ENCODE measurements at places on chromosomes 12 and 14.

DNA sequence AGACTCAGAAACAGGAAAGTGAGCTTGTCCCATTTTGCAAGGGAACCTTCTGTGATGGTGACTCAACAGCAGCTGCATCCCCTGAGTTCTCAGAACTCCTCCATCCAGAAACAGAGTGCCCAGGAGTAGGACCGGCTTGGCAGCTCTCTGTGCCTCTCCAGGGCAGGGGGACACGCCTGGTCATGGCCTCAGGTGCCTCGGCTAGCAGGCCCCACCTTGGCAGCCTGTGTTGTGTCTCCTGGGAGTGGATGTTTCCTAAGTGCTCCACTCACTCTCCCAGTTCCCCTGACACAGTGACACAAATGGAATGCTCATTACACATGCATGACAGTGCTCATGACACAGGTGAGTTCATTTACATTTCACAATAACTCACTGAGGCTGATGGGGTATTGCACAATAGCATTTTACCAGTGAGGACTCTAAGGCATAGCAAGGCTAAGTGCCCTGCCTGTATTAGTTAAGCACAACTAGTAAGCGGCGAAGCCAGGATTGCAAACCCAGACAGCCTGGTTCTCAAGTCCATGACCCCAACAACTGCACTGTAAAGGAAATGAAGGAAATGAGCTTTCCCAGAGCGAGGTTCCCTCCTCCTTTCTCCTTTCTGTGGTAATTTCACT, 47.4 kb downstream of the CALM1 start:
- no peak for DNase-seq

DNA sequence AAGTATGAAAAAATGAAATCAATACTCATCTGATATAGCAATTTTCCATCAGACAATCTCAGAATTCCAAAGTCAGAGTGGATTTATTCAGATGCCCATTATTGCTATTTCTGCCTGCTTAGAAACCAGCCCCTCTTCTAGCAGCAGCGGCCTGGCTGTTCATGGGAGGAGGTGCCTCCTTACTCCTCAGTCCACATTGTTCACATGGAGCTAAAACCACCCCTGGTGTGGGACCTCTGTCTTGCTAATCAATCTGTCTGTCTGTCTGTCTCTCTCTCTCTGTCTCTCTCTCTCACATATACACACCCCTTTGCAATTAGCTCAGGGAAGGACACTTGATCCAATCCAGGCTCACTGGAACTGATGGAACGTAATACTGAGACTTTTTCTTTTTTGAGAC, 176.1 kb downstream of the APAF1 start:
- no peak for DNase-seq

- no peak for DNase-seq
These were observed 46.8 kb downstream of the AMN start for GRCh38 chr14:102969060-102969791.

DNA sequence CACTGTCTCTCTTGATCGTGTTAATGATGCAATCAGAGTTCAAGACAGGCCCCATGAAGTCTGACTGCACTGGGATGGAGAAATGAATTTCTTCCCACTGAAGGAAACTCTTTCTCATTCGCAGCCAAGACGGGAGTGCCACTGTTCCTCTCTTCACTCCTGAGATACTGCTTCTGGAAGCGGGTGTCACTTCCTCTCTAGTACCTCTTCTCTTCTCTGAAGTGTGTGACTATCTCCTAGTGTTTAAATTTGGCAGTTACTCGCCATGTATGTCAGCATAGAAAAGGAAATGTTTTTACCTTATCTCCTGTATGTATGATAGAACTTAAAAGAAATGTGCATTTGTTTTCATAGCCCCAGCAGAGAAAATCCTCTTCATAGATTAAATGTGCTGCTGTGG, 215.2 kb downstream of the ANO6 start:
- DNase-seq = no peak

DNA sequence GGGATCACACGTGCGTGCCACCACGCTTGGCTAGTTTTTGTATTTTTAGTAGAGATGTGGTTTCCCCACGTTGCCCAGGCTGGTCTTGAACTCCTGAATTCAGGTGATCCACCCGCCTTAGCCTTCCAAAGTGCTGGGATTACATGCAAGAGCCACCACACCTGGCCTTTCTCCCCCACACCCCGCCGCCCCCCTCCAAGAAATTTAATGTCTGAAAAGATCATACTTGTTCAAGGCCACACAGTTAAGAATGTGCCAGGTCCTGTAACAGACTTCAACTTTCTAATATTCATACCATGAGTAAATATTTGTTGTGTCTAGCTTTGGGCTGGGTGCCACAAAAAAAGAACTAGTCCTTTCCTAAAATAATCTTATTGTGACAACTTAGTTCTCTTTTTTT, 9.1 kb downstream of the GATC start:
- no peak for DNase-seq

DNA sequence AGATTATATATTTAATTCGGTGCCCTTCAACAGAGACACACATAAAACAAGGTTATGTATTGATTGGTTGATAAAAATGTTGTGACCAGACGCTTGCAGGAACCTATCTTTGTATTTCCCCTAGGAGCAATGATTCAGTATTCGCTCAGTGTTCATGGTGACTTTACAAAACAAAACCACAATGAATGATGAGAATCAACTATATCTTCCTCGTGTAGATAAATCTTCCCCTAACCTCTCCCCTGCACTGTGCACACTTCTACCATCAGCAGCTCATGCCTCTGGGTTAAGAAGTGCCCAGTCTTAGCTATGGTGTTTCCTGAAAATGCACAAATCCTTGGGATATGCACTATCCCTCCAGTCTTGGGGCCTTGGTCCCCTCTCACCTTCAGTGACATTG, 16.3 kb downstream of the RIN3 start:
- DNase-seq = no peak

DNA sequence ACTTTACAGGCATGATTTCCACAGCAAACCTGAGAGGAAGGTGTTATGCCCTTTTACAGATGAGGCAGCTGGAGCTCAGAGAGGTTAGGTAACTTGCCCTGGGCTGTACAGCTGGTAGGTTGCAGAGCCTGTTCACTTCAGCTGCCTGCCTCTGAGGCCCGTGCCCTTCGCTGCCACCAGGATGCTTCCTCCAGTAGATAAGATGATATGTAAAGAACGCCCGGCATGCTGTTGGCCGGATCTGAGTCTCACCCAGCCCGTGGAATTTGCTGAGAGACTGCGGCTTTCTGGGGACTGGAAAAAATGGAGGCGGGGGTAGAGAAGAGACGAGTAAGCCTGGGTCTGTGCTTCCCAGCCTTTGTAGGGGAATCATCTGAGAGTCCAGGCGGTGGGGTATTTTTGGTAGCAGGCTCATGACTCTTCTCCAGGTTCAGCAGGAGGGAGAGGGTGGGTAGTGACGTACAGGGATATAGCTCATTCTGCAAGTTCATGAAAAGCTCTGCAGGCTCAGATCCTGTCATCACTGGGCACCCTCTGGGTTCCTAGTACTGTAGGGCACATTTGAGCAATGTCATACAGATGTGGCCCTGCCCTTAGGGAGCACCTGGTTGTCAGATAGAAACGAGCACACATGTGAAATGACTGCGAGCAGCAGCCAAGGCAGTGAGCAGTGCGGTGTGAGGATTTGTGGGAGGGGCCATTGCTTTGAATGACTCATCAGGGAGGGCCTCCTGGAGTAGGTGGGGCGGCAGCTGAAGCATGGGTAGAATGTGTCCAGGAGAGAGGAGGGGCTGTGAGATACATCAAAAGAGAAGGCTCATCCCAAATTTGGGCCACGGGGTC, 159.4 kb downstream of the TSPAN9 start:
- no peak for DNase-seq

- no peak for DNase-seq
These were observed 444.0 kb downstream of the AACS start for GRCh38 chr12:125509195-125509594.

GRCh38 chr12:104508752-104509446, 52.2 kb downstream of the CHST11 start:
- DNase-seq = no peak

Measured in AML-193 (cell line).